Suprapubic skin (tissue), 4 donors: ENCODE measurements at places on chromosomes 12 and 14.

DNA sequence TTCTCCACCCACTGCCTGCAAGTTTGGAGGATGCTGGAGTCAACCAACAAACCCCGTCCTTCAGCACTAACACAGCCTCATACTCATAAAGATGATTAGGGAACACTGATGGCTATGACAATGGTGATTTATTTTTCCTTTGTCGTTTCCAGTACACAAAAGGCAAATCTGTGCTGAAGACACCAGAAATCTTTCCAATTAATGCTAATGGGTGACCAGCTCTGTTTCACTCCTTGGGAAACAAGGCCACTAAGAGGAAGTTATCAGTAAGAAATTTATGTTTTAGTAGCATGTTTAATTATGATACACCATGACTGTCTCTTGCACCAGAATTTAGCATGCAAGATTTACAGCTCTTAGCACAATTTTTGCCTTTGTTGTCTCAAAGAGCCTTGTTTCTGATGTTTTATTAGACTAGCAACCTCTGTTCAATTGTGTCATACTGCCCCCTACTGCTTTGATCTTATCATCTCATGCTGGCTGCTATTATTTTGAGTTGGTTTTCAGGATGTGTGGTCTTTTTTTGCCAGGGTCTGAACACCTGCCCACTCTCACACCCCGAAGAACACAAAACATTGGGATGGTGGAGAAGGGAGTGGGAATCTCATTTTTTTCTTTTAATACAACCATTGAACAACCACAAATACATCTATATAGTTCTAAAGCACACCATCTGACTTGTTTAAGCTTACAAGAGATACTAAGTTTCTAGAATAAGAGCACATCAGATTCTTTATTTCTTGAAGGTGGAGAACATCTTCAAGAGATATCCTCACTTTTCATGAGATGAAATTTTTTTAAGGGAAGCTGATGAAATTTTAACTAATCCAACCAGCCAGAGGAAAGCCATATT, 160.9 kb downstream of the SPTSSA start:
- H3K27ac ChIP-seq = no peak overlapping the region
- H3K4me3 ChIP-seq = no peak overlapping the region
- peaks cover 8% of the 10 kb centered on the region for H3K4me1 ChIP-seq
- no peaks in the 10 kb centered on the region for H3K36me3 ChIP-seq
- no peak for DNase-seq

DNA sequence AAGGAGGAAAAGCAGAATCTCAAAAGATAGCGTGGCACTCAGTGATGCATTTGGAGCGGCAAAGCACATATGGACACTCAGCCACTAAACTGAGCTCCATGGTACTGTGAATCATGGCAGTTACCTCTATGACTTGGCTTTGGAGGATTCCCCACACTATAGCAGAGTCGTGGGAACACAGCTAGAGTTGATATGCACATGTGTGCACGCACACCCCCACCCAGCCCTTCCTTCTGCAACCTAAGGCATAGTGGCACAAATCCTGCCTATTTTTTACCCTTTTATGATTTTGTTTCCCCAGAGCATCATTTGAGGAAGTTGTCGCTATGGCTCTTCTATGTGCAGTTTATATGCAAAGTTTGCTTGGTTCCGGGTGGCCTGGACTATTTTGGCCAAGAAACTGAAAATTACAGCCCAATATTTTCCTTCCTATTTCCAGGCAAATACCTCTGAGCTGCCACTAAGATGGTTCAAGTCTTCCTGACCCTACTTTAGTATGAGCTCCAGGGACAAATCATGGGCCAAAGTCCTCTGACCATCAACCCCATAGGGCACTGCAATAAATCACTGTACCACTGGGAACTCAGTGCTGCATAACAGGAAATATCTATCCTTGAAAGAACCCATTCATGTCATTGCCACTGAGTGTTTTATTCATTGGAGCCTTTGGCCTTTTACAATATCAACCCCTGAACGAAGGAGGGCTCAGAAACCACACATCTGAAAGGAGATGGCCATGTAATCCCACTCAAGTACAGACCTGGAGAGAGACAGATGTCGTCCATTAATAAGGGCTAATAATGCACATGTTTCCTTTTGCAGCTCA, 177.5 kb downstream of the EGLN3 start:
- H3K36me3 ChIP-seq = no peaks in the 10 kb centered on the region
- peaks cover 3% of the 10 kb centered on the region for H3K4me1 ChIP-seq
- DNase-seq = no peak
- H3K27ac ChIP-seq = no peak overlapping the region

GRCh38 chr14:68284333-68284732, 464.8 kb downstream of the RAD51B start:
- H3K27ac ChIP-seq = peak overlapping the region; percentile 72
- H3K4me3 ChIP-seq = no peak overlapping the region
- no peaks in the 10 kb centered on the region for H3K27me3 ChIP-seq

GRCh38 chr12:65659681-65660080, 164.6 kb upstream of the HMGA2 start:
- DNase-seq = no peak
- no peak overlapping the region for H3K4me3 ChIP-seq
- no peaks in the 10 kb centered on the region for H3K36me3 ChIP-seq
- no peaks in the 10 kb centered on the region for H3K4me1 ChIP-seq

- DNase-seq = no peak
- H3K4me1 ChIP-seq = peaks cover 30% of the 10 kb centered on the region
- H3K27ac ChIP-seq = no peak overlapping the region
- H3K27me3 ChIP-seq = no peaks in the 10 kb centered on the region
- no peaks in the 10 kb centered on the region for H3K36me3 ChIP-seq
Observed at GRCh38 chr12:12007001-12007712, 63.6 kb upstream of the BCL2L14 start.

GRCh38 chr12:119423285-119423684, 88.8 kb downstream of the CCDC60 start:
- no peak overlapping the region for H3K27ac ChIP-seq
- peaks cover 7% of the 10 kb centered on the region for H3K27me3 ChIP-seq
- no peak overlapping the region for H3K4me3 ChIP-seq

- H3K4me1 ChIP-seq = no peaks in the 10 kb centered on the region
- DNase-seq = no peak
Observed at GRCh38 chr12:71626098-71626497, 37.5 kb downstream of the ZFC3H1 start.

DNA sequence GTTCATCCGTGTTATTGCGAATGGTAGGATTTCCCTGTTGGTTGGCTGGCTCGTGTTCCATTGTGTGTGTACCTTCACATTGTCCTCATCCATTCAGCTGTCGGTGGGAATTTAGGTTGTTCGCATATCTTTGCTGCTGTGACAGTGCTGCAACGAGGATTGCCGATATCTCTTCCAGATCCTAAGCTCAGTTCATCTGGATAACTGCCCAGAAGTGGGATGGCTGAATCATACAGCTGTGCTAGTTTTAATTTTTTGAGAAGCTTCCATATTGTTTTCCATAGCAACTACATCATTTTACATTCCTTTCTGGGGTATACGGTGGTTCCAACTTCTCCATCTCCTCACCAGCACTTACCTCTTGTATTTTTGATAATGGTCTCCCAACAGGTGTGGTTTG, 292.8 kb upstream of the SFSWAP start:
- no peak overlapping the region for H3K27ac ChIP-seq
- no peaks in the 10 kb centered on the region for H3K36me3 ChIP-seq
- peaks cover 22% of the 10 kb centered on the region for H3K27me3 ChIP-seq
